ENCODE measurements at places on chromosomes 3 and 15.
A peak's percentile ranks its signal among the peaks of the same experiment; 100 is the strongest.

GRCh38 chr15:64017082-64017588 lies 29.1 kb downstream of the DAPK2 start:
- peak; percentile 95 for DNase-seq

- DNase-seq, result peak; percentile 10
These were observed 729.1 kb downstream of the NTRK3 start for GRCh38 chr15:87527416-87527815.

DNA sequence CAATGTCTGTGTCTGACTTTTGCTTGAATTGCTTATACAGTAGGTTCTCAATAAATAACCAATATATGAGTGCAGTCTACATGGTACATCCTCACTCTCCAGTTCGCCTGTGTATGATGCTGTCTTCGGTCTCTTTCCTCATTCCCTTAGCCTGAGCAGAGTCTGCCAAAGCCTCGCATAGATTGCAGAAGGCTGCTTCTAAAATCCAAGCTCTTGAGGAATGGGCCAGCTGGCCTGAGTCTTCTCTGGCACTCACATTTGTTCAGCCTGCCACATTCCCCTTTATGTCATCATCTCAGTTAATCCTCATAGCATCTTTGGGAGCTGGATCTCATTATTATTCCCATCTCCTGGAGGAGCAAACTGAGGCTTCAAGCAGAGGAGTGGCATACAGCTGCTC lies 27.2 kb upstream of the ADAMTS7 start:
- no peak for DNase-seq

DNA sequence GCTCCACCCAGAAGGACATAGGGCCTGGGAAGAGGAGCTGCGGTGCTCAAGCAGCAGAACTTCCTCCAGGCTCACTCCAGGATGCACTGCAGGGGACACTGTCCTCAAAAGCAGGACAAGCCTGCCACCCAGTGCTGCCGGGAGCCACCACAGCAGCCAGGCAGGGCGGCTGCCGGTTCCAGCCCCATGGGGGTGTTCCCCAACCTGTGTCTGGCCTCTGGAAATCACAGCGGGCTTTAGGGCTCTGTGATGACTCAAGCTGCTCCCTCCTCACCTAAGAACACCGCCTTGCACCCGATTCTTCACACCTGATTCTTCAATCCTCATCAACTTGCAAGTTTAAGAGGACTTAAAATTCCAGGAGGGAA lies 71.9 kb upstream of the SLC6A11 start:
- no peak for DNase-seq

- no peak for DNase-seq
These were observed 21.1 kb downstream of the CCRL2 start for GRCh38 chr3:46427916-46428833.

DNA sequence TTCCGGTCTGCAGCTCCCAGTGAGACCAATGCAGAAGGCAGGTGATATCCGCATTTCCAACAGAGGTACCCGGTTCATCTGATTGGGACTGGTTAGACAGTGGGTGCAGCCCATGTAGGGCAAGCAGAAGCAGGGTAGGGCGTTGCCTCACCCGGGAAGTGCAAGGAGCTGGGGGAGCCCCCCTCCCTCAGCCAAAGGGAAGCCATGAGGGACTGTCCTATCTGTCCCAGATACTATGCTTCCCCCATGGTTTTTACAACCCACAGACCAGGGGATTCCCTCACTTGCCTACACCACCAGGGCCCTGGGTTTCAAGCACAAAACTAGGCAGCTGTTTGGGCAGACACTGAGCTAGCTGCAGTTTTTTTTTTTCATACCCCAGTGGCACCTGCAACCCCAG lies 71.8 kb downstream of the CPNE4 start:
- no peak for DNase-seq

Data from bronchial epithelial cell (primary cell).